NAMALWA (cell line): ENCODE measurements at places on chromosomes 2 and 18.

GRCh38 chr2:54695378-54695777 is 28.1 kb upstream of the EML6 start:
- no peak for DNase-seq

DNA sequence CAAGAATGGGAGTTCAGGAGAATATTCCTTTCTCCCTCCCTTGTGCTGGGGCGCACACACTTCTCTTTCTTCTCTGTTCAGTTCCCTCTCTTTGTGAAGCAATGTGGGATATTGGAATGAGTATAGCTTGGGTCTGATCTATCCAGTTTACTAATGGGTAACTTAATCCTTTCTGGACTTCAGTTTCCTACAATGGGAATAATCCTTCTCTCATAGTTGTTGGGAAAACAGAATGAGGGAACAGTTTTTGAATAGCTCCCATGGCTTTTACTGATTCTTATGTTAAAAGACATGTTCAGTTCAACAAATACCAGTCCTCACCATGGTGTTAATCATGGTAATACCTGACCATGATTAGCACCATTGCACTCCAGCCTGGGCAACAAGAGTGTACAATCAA is 93.1 kb downstream of the ARL4C start:
- DNase-seq, result no peak

DNA sequence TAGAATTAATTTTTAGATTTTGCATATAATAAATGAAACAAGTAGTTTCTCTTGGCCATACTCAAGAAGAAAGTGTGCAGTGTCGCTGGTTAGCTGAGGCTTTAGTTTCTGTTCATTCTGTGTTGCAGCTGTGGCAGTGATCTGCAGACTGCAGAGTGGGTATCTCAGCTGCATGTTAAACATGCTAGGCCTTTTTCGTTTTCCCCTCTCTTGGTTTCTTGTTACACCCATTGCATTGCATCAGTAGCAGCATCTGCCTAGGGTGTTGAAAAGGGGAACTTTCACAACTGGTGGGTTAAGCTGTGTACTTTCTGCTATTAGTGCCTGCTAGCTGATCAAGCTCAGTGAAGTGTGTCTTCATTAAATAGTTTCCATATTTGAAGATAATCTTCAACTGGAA is 51.3 kb downstream of the ACSL3 start:
- peak; percentile 98 for DNase-seq

GRCh38 chr2:54470266-54470938 is 14.3 kb downstream of the SPTBN1 start:
- DNase-seq, result no peak

DNA sequence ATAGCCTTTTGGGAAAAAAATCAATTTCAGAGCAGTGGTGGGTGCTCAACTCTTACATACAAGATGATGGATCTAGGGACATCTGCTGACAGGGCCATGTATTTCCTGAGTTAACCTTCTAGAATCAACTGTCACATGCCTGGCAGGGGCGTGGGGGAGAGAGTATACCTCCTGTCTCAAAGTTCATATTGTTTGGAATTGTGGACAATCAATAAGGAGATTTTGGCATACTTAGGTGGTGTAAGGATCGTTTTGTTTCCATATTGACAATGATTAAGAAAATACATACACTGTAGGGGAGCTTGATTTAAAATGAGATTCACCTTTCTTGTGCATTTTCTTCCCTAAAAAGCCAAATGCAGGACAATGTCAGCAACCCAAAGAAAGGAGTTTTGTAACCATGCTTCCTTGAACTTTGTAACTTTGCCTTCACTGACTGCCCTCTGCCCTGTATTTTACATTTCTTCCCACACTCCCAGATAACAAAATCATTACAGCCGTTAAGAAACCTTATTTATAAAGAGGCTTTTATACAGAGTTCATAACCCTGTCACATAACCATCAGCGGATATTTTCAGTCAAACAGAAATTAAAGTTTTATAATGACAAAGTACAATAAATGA is 88.4 kb downstream of the MEP1B start:
- DNase-seq, result no peak

DNA sequence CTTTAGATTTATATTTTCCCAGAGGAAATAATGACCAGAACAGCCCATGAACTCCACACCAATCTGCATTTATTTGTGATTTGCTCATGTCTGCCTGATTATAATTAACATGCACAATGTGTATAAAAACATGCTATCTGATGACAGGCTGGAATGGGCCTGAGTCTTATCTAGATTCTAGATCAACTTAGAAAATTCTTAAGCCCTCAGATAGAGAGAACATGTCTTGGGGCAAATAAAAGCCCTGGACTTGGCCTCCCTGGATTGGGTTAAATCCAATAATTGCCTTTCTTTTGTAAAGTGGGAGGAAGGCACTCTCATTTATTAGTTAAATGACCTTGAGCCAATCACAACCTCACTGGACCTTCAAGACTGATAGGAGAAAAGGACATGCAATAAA is 61.8 kb downstream of the EVA1A start:
- DNase-seq, result no peak

DNA sequence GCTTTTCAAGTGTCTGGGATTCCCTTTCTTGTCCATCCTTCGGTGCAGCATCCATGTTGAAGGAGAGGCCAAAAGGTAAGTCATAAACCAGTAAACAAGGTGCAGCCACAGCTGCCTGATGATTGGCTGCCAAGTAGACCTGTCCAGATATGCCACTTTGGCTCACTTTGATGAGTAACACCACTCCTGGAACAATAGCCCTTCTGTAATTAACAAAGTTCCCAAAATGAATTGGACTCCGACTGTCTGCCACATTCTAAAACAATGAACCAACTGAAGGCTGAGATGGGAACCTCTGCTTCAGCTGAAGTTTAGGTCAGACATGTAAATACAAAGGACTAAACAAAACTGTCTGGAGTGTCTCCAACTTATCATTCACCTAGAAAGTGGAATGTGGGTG is 82.2 kb upstream of the LGALSL start:
- no peak for DNase-seq

DNA sequence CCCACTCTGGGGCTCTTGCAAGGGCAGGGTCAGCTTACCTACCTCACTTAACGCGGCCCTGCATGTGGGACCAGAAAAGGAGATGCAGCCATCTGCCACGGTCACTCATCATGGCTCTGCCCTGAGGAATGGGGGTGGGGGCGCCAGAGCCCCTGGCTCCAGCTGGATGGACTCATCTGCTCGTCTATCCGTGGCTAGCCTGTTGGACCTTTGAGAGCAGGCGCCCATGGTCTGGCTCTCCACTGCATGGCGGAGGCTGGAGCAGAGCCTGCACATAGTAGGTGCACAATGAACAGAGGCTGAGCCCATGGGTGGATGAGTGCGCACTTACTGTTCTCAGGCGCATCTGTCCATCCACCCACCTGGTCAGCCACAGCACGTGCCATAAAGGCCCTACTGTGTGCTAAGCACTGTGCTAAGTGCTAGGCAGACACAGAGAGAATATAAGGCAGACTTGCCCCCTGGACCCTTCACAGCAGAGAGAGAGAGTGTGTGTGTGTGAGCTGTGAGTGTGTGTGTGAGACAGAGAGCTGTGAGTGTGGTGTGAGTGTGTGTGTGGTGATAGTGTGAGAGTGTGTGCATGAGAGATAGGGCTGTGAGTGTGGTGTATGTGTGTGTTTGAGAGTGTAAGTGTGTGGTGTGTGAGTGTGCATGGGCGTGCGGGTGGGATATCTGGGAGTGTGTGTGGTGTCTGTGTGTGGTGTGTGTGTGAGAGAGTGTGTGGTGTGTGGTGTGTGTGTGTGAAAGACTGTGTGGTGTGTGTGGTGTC is 151.3 kb downstream of the TFCP2L1 start:
- DNase-seq, result no peak

GRCh38 chr2:205175831-205176230 is 506.5 kb upstream of the NRP2 start:
- no peak for DNase-seq

GRCh38 chr2:40512256-40512655 is 60.4 kb upstream of the SLC8A1 start:
- DNase-seq, result no peak

GRCh38 chr2:75833386-75833785 is 122.7 kb upstream of the GCFC2 start:
- no peak for DNase-seq

- no peak for DNase-seq
These were observed 1229.1 kb upstream of the ACVR2A start for GRCh38 chr2:146615778-146616177.

DNA sequence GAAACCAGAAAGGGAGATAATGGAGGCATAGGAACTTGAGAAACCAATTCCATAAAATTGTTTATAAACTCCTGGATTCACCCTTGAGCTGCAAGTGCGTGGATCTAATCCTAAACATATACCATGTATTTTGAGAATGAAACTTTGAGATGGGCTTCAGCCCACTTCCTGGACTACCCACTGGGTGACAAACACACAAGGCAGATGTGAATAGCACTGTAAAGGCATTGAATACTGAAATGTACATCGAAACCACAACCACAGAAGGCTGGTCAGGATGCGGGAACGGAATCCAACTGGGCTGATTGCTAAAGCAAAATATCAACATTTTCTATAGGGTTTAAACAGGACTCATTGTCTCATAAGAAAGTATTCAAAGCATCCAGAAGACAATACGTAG is 228.5 kb upstream of the ZEB2 start:
- DNase-seq, result no peak

GRCh38 chr2:62741127-62741526 is 35.6 kb downstream of the EHBP1 start:
- no peak for DNase-seq

DNA sequence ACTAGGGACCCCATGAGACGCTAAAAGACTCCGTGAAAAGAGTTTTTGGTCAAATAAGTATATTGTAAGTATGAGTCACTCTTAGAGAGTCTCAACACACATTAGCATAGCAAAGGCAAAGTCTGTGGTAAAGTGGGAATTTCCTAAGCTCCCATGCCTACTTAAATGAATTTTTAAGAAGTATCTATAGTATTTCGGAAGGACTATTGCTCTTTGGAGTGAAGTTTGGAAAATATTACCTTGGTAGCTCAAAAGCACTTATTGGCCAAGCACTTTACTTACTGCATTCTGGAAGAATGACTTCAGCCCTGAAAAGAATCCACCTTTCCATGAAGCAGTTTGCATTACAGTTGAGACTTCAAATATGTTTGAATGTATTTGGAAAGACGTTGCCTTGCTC is 57.1 kb downstream of the CAVIN2 start:
- DNase-seq, result no peak

DNA sequence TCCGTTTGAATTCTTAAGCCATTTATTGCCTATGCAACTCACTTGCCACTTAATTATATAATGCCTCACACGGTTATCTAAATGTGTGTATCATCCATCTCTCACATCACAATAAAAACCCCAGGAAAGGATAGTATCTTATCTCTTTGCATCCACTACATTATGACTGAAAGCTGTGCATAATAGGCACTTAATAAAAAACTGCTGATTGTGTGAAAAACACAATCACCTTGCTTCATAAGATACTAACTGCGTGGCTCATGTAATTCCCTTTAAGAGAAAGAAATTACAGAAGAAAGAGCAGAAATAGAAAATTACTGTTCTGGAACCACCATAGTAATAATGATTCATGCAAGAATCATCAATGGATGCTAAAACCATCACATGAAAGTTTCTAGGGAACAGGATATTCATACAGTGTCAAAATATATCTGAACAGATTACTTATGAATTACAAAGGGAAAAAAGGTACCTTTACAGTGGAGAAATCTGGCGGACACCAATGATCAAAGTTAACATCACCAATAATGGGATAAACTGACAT is 29.3 kb downstream of the CUL3 start:
- DNase-seq, result no peak

GRCh38 chr2:219627103-219628100 is at the start of gene SLC4A3:
SLC4A3 (plus strand) TSS chr2:219627630; CDS start chr2:219627993, 363 bp downstream.
- DNase-seq, result no peak
